Left renal pelvis (tissue), 4 donors: ENCODE measurements at places on chromosomes 3 and 15. TPM values are rescaled to one million over a fixed set of nuclear protein-coding genes. Genes with fewer than 3 reads are reported as not detected.

The ASB14 gene
- polyA plus RNA-seq = 0.78 TPM

The SLC28A1 gene
- 3.8 TPM for polyA plus RNA-seq

The CX3CR1 gene
- 6.1 TPM for polyA plus RNA-seq

The SLC9C1 gene
- polyA plus RNA-seq = 0.50 TPM

The TMEM212 gene
- polyA plus RNA-seq = not detected

The PDZRN3 gene
- 41.5 TPM for polyA plus RNA-seq

The CEP152 gene
- polyA plus RNA-seq = 6.4 TPM

The CCR1 gene
- polyA plus RNA-seq = 2.6 TPM

The LEKR1 gene
- polyA plus RNA-seq = 2.2 TPM

The ZMYND10 gene
- polyA plus RNA-seq = 3.3 TPM

The ZNF197 gene
- polyA plus RNA-seq = 28.0 TPM

The ALCAM gene
- polyA plus RNA-seq = 235 TPM

The CCNB2 gene
- 34.0 TPM for polyA plus RNA-seq

The IGSF11 gene
- polyA plus RNA-seq = 1.9 TPM

The CIB2 gene
- polyA plus RNA-seq = 28.5 TPM

The DUT gene
- 182 TPM for polyA plus RNA-seq

The GXYLT2 gene
- polyA plus RNA-seq = 55.4 TPM

The SNTN gene
- not detected for polyA plus RNA-seq

The PLAAT1 gene
- 3.5 TPM for polyA plus RNA-seq

The LRRC2 gene
- 1.9 TPM for polyA plus RNA-seq

The CLDN1 gene
- polyA plus RNA-seq = 36.3 TPM

The MAP1A gene
- polyA plus RNA-seq = 14.7 TPM

The PARP6 gene
- polyA plus RNA-seq = 148 TPM

The AQP9 gene
- polyA plus RNA-seq = 0.79 TPM

The BCHE gene
- 47.1 TPM for polyA plus RNA-seq

The CGGBP1 gene
- polyA plus RNA-seq = 140 TPM

The CHDH gene
- polyA plus RNA-seq = 10.0 TPM

The RGMA gene
- 37.5 TPM for polyA plus RNA-seq

The CFAP91 gene
- polyA plus RNA-seq = 33.5 TPM

The MITF gene
- 43.7 TPM for polyA plus RNA-seq
